Activated effector memory CD4-positive, alpha-beta T cell treated with Interleukin-2 at 50 U/mL for 16 hours (primary cell): ENCODE measurements at places on chromosomes 5 and 9.

DNA sequence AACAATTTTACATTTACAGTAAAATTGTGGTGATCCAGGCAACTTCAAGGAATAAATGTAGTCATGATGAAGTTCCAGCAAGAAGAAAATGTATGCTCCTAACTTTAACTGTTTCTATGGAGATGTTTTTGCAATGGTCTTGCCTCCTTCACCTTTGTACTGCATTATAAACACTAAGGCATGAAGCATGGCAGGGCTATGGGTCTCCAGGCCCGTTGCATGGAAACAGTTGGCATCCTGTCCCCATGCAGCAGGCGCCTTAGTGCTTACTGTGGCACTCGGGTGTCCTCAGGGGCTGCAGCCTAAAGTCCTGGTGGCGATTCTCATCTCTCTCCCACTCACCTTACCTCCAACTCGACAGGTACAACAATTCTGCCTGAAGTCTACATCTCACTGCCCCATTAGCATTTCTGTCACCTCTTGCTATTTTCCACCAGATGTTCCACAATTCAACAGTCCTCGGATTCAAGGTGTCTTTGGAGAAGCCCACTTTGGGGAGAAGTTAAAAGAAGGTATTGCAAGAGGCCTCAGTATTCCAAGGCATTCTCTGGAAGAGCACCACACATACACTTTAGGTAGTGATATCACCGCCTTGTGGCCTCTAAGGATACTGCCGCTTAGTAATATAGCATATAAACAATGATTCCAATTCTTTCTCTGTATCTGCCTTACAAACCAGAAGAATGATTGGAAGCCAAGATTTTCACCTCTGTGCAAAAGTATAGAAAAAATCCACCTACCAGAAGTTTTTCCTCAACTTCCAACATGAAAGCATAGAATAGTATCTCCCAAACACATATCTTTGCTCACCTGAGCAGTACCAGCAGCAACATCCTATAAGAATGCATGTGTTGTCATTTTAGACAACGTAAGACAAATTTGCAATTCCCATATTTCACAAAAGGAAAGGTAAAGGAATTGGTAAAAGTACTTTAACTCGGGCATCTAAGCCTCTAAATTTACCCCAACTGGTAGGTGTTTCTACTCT is 5.1 kb downstream of the LIFR start:
- no peak for DNase-seq

- no peak for DNase-seq
These were observed 14.9 kb downstream of the TXN start for GRCh38 chr9:110241260-110241857.

DNA sequence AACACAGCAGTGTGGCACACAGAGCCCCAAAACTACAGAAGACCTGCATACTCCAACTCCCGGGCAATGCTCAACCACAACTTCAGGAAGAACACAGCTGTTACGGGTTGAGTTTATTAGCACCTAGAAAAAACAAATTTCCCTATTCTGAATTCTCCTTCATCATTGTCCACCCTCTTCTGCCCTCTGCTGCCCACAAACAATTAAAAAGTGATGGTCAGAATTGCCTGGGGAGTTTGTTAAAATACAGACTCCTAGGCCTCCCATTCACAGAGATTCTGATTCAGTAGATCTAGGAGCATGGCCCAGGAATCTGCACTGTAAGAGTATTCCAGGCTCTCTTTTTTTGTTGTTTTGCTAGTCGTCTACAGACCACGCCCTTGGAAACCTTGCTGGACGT is 310.6 kb downstream of the NDUFS4 start:
- no peak for DNase-seq

DNA sequence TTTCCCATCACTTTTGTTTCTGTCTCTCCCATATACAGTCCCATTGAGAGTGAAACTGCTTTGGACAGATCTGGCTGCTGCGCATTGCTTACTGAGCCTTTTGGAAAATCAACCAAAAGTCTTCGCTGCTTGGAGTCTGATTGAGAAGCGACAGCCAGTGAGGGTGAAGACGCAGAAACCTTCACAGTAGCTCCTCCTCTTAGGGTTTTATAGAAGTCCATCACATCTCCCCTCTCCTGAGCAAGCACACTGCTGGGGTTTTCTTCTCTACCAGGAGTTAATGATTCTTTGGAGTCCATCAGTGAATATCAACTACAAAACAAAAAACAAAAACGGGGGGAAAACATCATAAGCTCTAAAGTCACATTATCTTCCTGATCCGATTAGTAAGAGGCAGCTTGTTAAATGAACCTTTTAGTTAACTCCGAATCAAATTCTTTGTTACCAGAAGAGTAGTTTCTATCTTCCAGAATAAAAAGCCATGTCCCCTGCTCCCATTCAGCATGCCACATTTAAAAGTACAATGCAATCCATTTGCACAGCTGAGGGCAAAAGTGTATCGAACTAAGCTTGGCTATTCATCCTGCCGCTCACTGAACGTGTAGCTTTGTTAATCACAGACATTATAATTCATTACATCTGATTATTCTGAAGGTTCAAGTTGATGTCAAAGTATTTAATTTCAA is 2.8 kb downstream of the NR3C1 start:
- DNase-seq: no peak

DNA sequence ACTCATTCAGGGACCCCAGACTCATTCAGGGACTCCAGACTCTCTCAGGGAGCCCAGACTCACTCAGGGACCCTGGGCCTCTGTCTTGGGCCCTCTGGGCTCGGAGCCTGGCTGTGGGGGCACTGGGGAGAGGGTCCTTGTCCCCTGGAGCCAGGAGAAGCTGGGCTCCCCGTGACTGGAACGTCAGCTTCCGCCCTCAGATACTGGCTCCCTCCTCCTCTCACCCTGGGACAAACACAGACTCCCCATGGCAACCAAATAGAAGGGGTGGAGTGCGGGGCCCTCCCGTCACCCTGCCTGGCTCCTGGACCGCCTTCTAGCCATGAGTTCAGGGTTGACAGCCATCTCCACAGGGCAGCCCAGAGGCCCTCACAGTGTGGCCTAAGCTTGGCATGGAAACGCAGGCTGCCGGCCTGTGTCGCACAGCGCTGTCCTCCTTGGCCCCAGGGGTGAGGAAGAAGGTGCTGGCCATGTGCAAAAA is 27.6 kb downstream of the ZDHHC11B start:
- DNase-seq: no peak
